ENCODE measurements at places on chromosomes 6 and 20.

GRCh38 chr20:17875981-17876385 is 92.6 kb downstream of the SNX5 start:
- H3K36me3 ChIP-seq, result no peaks in the 10 kb centered on the region
- peaks cover 26% of the 10 kb centered on the region for H3K4me1 ChIP-seq
- H3K27me3 ChIP-seq, result no peaks in the 10 kb centered on the region
- peak overlapping the region; percentile 24 for H3K4me3 ChIP-seq
- DNase-seq, result no peak

DNA sequence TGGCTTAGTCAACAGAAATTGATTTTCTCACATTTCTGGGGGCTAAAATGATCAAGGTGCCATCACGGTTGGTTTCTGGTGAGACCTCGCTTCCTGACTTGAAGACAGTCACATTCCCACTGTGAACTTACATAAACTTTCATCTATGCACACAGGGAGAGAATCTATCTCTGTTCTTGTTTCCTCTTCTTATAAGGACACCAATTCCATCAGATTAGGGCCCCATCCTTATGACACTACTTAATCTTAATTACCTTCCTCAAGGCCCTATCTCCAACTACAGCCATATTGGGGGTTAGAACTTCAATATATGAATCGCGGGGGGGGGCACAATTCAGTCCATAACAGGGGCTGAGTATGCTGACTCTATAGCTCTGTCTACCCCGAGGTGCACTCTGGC is 10.6 kb upstream of the SCGN start:
- H3K27me3 ChIP-seq, result no peaks in the 10 kb centered on the region
- no peak overlapping the region for H3K4me3 ChIP-seq
- no peak for DNase-seq
- no peaks in the 10 kb centered on the region for H3K4me1 ChIP-seq

DNA sequence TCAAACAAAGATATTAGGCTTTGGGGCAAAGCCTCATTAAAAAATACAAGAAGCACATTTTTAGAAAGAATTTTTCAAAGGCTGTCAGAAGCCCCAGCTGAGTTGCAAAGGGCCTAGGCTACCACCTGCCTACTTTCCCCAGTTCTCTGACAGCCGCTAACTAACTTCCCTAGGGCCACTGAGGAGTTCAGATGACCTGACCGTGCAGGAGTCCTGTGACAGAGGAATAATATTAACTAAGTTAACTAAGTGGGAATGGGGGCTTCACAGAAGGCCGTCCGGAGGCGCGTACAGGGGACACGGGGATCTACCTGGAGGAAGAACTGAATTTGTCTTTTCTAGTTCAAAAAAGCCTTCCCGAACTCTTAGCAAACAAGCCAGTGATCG is 884 bp downstream of the MCHR2 start:
- no peaks in the 10 kb centered on the region for H3K4me1 ChIP-seq
- no peak for DNase-seq
- H3K4me3 ChIP-seq, result peak overlapping the region; percentile 18
- no peak overlapping the region for H3K27ac ChIP-seq

DNA sequence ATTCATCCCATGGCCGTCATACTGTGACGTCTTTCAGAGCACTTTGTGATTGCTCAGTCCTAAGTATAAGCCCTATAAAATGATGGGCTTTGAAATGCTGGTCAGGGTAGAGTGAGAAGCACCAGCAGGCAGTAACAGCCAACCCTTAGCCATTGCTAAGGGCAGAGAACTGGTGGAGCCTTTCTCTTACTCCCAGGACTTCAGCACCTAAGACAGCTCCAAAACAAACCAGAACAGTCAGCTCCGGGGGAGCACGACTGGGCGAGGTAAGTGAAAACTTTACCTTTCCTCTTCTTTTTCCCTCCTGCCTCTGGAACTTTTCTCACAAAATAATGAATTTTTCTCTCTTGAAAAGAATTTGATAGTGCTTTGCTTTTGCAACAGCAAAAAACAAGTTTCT is at the start of gene VIP:
Gene VIP (plus strand): TSS at position 104 of the 400 bp plus-strand sequence. CDS start 1,381 bp downstream, outside the sequence.
- H3K36me3 ChIP-seq, result no peaks in the 10 kb centered on the region
- H3K4me3 ChIP-seq, result no peak within 1 kb of the TSS
- no peaks in the 10 kb centered on the region for H3K4me1 ChIP-seq
- no peaks in the 10 kb centered on the region for H3K27me3 ChIP-seq
- DNase-seq, result no peak
- H3K27ac ChIP-seq, result no peak within 1 kb of the TSS

- no peaks in the 10 kb centered on the region for H3K36me3 ChIP-seq
- DNase-seq, result peak; percentile 81
- H3K27me3 ChIP-seq, result no peaks in the 10 kb centered on the region
These were observed 127.5 kb upstream of the COL21A1 start for GRCh38 chr6:56374841-56375369.

- no peaks in the 10 kb centered on the region for H3K4me1 ChIP-seq
- no peak for DNase-seq
- H3K27me3 ChIP-seq, result no peaks in the 10 kb centered on the region
- peaks cover 52% of the 10 kb centered on the region for H3K36me3 ChIP-seq
- H3K27ac ChIP-seq, result no peak overlapping the region
These were observed 33.6 kb downstream of the TMX4 start for GRCh38 chr20:7985916-7986315.

GRCh38 chr6:85081102-85081501 is 316.7 kb upstream of the TBX18 start:
- DNase-seq, result no peak
- no peaks in the 10 kb centered on the region for H3K27me3 ChIP-seq
- H3K36me3 ChIP-seq, result no peaks in the 10 kb centered on the region
- no peaks in the 10 kb centered on the region for H3K4me1 ChIP-seq

GRCh38 chr6:149317644-149318571 is at the start of gene TAB2:
Gene TAB2, plus strand, starts transcription at chr6:149317712. Its CDS starts 52,286 bp downstream, at chr6:149369998.
- H3K27ac ChIP-seq, result peak within 1 kb of the TSS; percentile 99
- H3K36me3 ChIP-seq, result no peaks in the 10 kb centered on the region
- no peak for DNase-seq
- H3K27me3 ChIP-seq, result no peaks in the 10 kb centered on the region
- H3K4me3 ChIP-seq, result peak within 1 kb of the TSS; percentile 86

DNA sequence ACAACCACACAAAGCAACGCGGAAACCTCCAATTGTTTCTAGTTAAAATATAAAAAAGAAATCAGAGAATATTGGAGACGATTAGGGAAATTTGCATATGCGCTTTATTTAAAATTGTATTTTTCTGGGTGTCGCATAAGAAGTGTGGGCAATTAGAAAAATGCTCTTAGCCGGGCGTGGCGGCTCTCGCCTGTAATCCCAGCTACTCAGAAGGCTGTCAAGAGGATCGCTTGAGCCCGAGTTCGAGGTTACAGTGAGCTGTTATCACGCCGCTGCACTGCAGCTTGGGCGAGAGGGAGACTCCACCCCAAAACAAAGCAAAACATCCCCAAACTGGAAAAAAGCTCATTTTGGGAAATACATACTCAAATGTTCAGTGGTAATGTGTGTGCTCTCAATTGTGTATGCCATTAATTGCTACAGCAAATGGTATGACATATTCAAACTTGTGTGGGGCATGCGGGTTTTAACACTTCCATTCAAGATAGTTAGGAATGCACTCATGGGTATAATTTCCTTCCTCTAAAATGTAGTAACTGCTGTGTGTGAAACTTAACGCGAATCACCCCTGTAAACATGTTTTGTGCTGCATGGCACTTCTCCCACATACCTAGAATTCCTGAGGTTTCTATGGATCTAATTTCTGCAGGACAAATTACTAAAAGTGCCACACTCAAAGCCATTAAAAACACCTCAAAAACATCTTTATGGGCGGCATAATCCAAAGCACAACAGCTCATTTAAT is 54.7 kb upstream of the HFE start:
- peak overlapping the region; percentile 92 for H3K27ac ChIP-seq
- no peaks in the 10 kb centered on the region for H3K36me3 ChIP-seq
- peaks cover 19% of the 10 kb centered on the region for H3K4me1 ChIP-seq
- no peaks in the 10 kb centered on the region for H3K27me3 ChIP-seq

GRCh38 chr6:15279047-15279661 is 33.3 kb downstream of the JARID2 start:
- peaks cover 5% of the 10 kb centered on the region for H3K4me1 ChIP-seq
- no peaks in the 10 kb centered on the region for H3K27me3 ChIP-seq
- DNase-seq, result no peak
- no peak overlapping the region for H3K4me3 ChIP-seq
- no peaks in the 10 kb centered on the region for H3K36me3 ChIP-seq
- H3K27ac ChIP-seq, result no peak overlapping the region

GRCh38 chr20:21288587-21289370 is 14.4 kb upstream of the XRN2 start:
- H3K27ac ChIP-seq, result no peak overlapping the region
- no peaks in the 10 kb centered on the region for H3K27me3 ChIP-seq
- H3K36me3 ChIP-seq, result no peaks in the 10 kb centered on the region
- no peak for DNase-seq
- no peaks in the 10 kb centered on the region for H3K4me1 ChIP-seq

DNA sequence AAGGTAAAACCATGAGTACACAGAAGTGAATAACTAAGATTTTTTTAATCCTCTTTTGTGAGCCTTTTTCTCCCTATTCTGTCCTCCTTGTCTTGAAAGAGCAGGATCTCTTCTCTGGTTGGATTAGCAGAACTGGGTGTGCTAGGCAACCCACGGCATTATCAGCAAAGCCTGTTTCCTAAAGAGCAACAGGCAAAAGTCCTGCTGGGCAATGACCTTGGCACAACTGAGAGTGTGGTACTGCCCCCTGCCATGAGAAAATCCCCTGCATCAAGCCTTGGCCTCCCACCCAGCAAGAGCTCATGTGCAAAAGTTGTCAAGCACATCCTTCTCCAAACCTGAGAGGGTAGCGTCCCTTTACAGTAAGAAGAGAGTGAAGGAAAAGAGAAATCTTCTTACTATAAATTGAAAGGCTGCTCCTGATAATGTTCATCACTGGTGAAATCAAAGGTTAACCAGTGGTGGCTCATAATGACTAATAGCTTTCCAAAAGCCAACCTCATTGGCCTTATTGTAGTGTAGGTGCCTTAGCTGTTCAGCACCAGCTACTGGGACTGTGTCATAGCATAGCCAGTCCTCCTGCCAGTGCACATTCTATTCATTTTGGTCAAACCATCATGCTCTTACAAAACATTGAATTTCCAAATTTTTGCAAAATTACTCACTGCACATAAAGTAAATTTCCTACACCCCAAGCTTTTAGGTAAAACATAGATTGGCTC is 17.1 kb downstream of the KIF6 start:
- no peak overlapping the region for H3K27ac ChIP-seq
- no peaks in the 10 kb centered on the region for H3K4me1 ChIP-seq
- H3K4me3 ChIP-seq, result no peak overlapping the region
- DNase-seq, result no peak
- no peaks in the 10 kb centered on the region for H3K36me3 ChIP-seq
- no peaks in the 10 kb centered on the region for H3K27me3 ChIP-seq

DNA sequence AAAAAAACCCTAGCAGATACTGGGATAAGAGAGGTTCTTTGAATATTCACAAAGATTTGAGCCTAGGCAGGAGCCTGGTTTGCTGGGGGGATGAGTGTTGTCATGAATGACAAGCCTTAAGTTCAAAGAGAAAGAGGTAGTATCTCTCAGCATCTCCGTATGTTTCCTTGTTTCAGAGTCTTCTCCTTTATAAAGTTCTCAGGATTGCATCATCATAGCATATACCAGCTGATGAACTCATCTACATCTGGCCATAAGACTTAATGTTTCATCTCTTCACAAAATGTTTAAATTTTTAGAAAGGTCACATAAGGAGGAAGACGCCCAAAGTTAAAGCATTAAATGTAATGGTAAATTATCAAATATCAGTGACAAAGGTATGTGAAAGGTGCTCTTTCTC is 17.1 kb downstream of the DEFB114 start:
- H3K4me3 ChIP-seq, result no peak overlapping the region
- H3K27me3 ChIP-seq, result no peaks in the 10 kb centered on the region
- no peak for DNase-seq
- H3K4me1 ChIP-seq, result no peaks in the 10 kb centered on the region

GRCh38 chr6:80165143-80165542 is 58.7 kb downstream of the BCKDHB start:
- H3K27ac ChIP-seq, result no peak overlapping the region
- no peak for DNase-seq
- no peaks in the 10 kb centered on the region for H3K36me3 ChIP-seq
- H3K4me3 ChIP-seq, result no peak overlapping the region

DNA sequence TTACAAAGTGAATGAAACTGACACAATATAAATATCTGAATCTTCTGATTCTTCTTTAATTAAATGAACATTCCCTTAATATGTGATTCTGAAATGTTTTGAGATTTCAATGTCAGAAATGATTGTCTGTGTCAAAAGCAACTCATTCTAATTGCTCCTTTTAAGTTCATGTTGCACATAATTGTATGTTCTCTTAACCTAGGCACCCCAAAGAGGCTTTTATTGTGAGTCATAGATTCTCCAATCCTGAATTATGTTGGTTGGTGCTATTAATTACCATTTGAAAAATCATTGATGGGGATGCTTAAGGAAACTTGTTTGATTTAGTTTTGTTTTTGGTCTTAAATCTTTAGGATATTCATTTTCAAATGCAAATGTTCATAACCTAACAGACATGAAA is 829.7 kb upstream of the CITED2 start:
- H3K4me3 ChIP-seq, result no peak overlapping the region
- no peak overlapping the region for H3K27ac ChIP-seq
- no peak for DNase-seq
- no peaks in the 10 kb centered on the region for H3K36me3 ChIP-seq
- no peaks in the 10 kb centered on the region for H3K27me3 ChIP-seq

GRCh38 chr6:29490552-29490951 is 2.8 kb upstream of the MAS1L start:
- no peak overlapping the region for H3K4me3 ChIP-seq
- no peaks in the 10 kb centered on the region for H3K27me3 ChIP-seq
- no peak overlapping the region for H3K27ac ChIP-seq
- H3K36me3 ChIP-seq, result no peaks in the 10 kb centered on the region
- DNase-seq, result no peak

DNA sequence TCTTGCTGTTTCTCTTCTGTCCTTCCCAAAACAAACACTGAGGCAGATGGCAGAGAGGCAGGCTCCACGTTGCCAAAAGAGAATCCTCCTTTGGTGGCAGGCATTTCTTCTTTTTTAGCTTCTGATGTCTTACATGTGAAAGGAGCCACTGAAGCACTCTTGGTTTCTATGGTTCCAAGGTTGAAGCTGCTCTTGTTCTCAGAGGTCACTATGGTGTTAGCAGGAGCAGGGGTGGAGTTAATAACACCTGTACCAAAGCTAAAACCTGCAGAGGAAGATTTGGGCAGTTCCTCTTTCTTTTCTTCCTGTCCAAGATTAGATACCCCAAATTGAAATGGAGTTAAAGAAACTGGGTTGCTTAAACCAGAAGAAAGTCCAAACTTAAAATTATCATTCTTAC is 28.8 kb downstream of the FAM8A1 start:
- H3K36me3 ChIP-seq, result peaks cover 34% of the 10 kb centered on the region
- no peaks in the 10 kb centered on the region for H3K27me3 ChIP-seq
- no peak overlapping the region for H3K27ac ChIP-seq
- no peak for DNase-seq
- no peaks in the 10 kb centered on the region for H3K4me1 ChIP-seq
- no peak overlapping the region for H3K4me3 ChIP-seq

Data from ascending aorta (tissue), 2 donors.